ENCODE measurements at places on chromosomes 4 and X.

GRCh38 chr4:79958466-79959264 is 114.4 kb downstream of the ANTXR2 start:
- DNase-seq: no peak

DNA sequence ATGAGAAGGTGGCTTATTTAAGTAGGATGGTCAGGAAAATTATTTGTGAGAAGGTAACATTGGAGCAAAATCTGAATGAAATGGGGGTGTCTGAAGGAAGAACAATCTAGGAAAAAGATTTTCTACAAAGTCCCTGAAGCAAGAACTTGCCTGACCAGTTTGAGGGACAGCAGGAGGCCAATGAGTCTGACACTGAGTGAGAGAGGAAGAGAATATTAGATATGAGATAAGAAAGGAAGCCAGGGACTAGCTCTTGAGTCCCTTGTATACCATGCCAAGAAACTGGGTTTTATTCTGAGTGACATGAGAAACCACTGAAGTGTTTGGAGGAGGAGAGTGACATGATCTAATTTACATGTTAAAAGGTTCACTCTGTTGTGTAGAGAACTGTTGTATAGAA is 1478.9 kb downstream of the RPA4 start:
- DNase-seq: no peak

- DNase-seq: no peak
Observed at GRCh38 chr4:152508386-152508785, 27.5 kb downstream of the FBXW7 start.

GRCh38 chr4:33512397-33512796 is 2731.9 kb downstream of the ARAP2 start:
- DNase-seq: no peak

DNA sequence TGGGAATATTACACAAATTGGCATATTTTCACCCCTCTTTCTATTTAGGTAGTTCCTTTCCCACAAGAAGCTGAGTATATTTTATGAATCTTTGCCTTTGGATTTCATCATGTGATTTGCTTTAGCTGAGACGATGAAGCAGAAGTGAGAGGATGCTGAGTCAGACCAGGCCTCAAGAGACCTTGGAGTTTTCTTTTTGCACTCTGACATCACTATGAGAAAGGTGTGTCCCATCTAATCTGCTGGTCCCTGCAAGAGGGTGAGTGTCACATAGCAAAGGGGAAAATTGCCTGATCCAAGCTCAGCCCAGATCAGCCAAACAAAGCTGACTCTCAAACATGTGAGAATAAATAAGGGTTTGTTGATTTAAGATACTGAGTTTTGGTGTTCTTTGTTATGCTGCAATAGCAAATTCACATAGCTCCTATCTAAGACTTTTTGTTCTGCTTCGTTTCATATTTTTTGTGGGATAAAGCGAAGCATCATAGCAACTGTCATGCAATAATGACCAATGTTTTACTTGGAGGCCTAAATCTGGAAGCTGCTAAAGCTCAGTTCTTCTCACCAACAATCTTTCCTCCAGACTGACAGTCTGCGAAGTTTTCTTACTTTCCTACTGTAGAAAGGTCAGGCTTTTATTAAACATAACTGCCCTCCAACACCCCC is 176.9 kb downstream of the PDHA2 start:
- DNase-seq: peak; percentile 0

DNA sequence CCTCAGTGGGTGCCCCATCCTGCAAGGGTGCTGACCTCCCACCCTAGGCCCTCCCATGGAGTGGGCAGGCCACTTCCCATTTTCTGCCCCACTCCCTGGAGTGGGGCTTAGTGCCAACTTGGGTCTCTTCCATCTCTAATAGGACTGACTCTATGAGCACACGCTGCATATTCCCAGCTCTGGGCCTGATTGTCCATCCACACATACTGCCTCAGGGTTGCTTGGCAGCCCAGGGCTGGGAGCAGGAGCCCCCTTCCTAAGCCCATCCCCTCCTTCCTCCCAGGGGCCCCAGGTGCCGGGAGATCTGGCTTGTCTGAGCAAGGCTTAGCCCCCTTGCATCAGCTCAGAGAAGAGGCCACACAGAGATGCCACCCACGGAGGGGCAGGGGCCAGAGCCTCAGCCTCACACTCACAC is 55.1 kb downstream of the PJA1 start:
- no peak for DNase-seq

- DNase-seq: no peak
Observed at GRCh38 chr4:168605411-168605810, 108.6 kb downstream of the PALLD start.

GRCh38 chr4:42345962-42346544 is 51.2 kb upstream of the SHISA3 start:
- no peak for DNase-seq

GRCh38 chr4:123866796-123867195 is 470.2 kb downstream of the SPRY1 start:
- no peak for DNase-seq

DNA sequence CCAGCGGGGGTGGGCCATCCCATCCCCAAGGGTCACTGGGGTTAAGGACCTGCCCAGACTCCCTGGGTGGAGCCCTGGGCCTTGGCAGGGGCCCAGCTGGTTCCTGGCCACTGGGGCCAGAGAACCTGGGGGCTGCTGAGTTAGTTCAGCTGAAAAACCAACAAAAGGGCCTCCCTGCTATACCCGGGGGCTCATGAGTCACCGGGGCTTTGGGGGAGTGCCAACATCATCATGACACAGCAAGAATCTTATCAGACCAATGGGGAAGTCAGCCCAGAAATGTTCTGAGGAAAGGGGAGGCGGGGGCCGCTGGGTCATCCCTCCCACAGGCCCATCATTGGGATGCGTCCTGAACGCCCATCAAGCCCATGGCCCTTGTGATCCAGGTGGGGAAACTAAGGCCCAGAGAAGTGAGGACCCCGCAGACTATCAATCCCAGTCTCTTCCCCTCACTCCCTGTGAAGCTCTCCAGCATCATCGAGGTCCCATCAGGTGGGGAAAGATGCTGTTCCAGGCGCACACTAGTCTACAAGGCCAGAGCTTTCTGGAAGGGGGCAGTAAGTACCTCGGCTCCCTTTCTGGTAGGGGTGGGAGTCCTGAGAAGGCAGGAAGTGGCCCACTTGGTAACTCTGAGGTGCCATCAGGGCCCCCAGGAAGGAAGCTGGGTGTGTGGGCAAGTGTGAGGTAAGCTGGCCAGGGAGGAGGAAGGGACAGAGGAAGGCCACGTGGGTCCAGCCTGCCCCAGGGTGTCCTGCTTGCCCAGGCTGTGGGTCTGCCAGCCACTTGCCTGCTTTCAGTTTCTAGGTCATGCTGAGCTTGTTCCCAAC is 4.5 kb downstream of the G6PD start:
- peak; percentile 56 for DNase-seq

- no peak for DNase-seq
Observed at GRCh38 chr4:145786261-145786660, 106.3 kb downstream of the C4orf51 start.

DNA sequence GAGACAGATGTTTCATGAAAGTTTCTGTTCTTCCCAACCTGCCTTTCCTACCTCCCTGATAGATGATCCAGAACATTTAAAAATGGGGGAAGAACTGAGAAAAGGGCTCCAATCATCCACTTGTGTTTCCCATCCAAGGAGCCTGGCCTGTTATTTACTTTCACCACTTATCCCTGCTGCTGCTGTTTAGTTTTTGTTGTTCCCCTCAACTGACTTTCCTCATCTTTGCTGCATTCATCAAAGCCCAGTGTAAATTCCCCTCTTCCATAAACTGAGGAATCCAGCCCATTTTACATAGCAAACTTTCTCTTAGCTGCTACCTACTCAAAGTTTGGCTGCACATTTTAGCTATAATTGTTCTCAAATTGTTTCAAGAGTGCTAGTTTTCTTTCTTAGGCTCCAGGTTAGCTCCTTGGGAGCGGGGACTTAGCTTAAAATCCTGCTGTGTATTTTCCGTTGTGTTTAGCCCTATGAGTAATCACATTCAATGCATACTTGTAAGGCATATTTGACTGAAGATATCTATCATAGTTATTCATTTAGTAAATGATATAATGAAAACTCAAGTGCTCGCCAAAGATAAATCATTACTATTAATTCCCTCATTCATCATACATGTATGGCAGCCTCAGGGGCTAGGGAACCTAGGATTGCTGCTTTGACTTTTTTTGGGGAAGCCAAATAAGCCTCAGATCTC is 1.4 kb upstream of the PTPN13 start:
- DNase-seq: no peak

DNA sequence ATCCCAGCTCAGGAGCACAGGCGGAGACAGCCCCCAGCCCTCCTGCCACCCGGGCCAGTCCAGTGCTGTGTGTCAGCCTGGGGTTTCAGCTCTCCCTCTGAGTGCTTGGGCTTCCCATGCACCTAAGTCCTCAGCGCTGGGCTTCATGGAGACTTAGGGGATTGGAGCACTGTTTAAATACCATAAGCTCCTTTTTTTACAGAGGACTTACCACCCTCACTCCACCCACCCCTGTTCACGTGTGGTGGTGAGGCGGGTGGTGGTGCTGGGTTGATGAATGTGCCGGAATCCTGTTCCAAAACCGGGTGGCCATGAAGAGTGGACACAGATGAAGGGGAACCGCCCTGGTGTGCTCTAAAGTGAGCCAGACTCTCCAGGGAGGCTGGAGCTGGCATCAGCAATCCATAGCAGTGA is 66.9 kb downstream of the PSAPL1 start:
- no peak for DNase-seq

DNA sequence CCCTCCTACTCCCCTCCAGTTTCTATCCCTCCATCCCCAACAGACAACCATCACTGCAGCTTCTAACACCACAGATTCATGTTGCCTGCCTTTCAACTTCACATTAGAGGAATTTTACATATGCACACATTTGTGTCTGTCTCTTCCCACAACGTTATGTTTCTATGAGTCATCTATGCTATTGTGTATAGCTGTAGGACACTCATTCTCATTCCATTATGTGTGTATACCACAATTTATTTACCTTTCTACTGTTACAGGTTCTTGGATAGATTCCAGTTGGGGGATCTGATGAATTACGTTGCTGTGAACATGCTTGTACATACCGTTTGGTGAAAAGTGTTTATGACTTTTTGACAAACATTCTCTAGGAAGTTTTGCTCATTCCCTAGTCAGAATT is 58.8 kb upstream of the TRPC3 start:
- DNase-seq: no peak

- peak; percentile 47 for DNase-seq
Observed at GRCh38 chr4:119266153-119266552, 53.6 kb downstream of the USP53 start.

- no peak for DNase-seq
Observed at GRCh38 chr4:52577624-52577962, 81.5 kb downstream of the USP46 start.

DNA sequence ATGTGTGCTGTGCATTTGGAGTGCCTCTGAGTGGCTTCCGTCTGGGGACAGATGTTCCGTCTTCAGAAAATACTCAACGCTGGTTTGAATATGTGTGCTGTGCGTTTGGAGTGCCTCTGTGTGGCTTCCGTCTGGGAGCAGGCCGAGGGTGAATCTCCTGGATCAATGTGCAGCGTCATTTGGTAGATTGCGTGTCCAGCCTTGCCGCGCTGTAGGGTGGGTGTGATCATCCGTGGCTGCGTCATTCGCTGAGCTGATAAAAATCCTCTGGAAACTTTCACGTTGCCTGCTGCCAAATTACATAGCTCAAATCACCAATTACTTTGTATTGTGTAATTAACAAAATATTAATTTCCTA is 12.1 kb downstream of the UVSSA start:
- DNase-seq: no peak

GRCh38 chrX:41481264-41482109 is 34.3 kb downstream of the NYX start:
- peak; percentile 40 for DNase-seq

Data from activated CD4-positive, alpha-beta T cell treated with anti-CD3 and anti-CD28 coated beads, Interleukin-10, Interleukin-2, amounts not matched to agents 100 ng/mL and 50 ng/mL, durations not matched to agents 16 hours and 8 hours (primary cell).